ENCODE measurements at places on chromosomes 6 and 20.

- no peak for DNase-seq
These were observed 36.1 kb downstream of the EFCAB8 start for GRCh38 chr20:32894711-32895355.

DNA sequence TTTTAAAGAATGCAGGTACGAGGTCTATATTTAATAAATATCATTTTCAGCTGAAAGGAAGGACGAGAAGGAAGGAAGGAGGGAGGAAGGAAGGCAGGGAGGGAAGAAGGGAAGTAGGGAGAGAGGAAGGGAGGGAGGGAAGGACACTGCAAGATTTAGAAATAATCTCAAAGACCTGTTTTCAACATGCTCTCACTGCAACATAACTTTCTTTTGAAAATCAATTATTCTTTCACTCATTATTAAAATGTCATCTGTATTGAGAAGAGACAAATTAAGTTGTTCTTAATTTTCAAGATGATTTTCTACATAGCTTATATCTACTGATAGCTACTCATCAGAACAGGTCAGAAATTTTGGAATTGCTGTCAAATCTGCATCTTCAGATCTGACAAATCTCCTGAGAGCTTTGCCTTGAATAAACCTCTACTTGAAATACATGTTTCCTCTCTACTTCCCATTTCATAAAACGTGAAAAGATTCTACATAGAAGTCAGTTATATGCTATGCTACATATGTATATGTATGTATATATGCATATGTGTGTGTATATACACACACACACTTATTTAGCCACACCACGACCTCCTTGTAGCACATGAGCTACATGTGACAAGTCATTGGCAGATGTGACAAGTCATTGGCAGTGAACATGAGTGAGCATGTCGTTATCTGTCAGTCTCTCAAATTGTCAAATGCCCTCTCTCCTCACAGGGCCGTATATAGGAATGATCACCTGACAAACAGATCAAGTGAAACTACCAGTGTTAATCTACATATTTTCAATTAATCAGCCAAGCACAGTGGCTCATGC lies 241.6 kb downstream of the LY86 start:
- DNase-seq: no peak

GRCh38 chr6:42236682-42237473 lies 19.2 kb upstream of the MRPS10 start:
- DNase-seq: no peak

GRCh38 chr6:142537612-142538478 lies 236.0 kb downstream of the ADGRG6 start:
- DNase-seq: no peak

DNA sequence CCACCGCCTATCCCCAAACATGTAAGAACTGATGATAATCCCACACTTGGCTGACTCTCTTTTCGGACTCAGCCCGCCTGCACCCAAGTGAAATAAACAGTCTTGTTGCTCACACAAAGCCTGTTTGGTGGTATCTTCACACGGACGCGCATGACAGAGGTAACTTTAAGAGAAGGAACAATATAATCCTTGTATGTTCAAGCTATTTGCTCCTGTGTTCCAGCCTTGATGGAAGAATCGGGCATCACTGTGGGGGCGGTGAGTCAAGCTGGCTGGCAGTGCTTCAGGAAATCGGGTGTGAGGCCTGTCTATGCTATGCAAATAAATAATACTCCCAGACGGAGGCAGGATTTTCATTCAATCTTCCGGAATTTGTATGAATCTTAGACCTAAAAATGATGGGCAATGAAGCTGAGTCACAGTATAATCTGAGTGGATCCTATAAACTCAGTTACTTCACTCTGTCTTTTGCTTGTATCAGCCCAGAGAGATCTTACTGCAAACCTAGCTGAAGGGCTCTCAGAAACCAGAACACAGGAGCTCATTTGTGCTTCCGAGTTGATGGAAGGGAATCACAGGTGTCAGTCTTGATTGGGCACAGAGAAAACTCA lies 45.2 kb upstream of the NT5E start:
- DNase-seq: no peak

DNA sequence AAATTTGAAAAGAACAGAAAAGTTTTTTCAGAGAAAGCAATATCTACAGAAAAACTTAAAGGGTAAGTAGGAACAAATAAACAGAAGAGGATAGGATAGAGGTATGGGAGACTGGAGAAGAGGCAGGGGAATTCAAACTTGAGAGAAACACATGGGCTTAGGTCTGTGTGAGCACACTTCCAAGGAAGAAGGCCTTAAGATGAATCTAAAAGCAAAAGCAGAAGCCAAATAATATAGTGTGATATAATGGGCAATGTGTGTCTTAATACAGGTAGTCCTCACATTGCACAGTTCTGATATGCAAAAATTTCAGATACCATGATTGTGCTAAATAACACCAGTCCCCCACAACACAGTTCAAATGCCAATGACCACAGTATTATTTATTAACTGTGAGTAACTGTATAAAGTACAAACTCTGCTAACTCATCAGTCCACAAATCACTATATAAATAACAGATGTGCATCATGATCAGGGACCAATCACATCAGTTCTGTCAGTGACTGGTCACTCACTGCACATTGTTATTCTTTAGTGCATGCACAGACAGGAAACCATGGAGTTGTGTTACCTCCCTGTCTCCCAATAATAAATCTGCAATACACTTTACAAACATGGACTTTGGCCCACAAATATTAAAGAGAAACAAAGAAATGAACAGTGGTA lies 18.6 kb downstream of the SNX14 start:
- no peak for DNase-seq

- DNase-seq: no peak
These were observed 588 bp upstream of the NCOA3 start for GRCh38 chr20:47501116-47501481.

GRCh38 chr6:33809594-33809993 lies 5.8 kb upstream of the MLN start:
- DNase-seq: no peak

DNA sequence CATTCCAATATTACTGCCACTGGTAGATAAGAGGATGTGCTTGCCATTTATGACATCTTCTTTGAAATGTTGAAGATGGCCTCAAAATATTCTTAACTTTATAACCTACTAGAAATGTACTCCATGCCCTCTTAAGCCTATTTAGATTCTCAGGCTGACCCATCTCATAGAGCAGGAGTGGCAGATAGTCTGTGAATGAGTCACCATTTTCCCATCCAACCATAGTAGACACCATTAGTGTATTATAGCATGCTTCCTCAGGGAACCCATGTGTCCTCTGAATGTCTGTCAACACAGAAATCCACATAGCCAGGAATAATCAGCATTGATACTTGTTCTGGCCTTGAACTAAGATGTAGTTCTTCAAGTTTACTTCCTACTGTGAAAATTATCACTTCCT lies 150.2 kb downstream of the IMPG1 start:
- DNase-seq: no peak

Data from stimulated activated CD8-positive, alpha-beta memory T cell treated with anti-CD3 and anti-CD28 coated beads, Interleukin-4, amount 100 ng/mL, for 4 hours (primary cell).